Kidney tubule cell (primary cell): ENCODE measurements at places on chromosomes 5 and 9.
A peak's percentile ranks its signal among the peaks of the same experiment; 100 is the strongest.

GRCh38 chr9:98375138-98375726 lies 119.8 kb upstream of the TBC1D2 start:
- peak; percentile 100 for DNase-seq

DNA sequence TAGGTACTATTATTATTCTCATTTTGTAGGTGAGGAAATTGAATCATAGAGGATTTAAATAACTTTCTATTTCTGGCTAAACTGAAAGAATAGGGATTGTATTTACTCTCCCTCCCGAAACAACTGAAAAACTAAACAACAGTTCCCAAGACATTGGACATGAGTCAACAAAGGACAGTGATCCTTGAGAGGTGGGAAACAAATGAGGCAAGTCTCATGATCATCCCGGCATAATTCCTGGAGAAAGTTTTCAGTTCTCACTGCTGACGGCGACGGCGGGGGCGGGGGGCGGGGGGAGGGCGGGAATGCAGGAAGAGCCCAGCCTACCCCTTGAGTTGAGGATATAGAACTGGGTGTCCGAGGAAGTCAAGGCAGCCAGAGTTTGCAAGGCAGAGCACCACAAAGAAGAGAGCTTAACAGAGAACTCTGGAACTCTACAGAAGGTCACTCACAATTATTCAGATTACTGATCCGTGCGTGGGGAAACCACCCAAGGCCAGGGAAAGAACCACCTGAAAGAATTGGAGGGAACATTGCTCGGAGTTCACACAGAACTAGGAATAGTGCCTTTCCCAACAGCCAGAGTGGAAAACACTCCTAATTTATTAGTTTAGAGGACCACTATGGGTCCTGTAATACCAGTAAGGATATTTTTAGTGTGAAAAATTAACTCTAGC lies 27.4 kb upstream of the WHRN start:
- peak; percentile 38 for DNase-seq

DNA sequence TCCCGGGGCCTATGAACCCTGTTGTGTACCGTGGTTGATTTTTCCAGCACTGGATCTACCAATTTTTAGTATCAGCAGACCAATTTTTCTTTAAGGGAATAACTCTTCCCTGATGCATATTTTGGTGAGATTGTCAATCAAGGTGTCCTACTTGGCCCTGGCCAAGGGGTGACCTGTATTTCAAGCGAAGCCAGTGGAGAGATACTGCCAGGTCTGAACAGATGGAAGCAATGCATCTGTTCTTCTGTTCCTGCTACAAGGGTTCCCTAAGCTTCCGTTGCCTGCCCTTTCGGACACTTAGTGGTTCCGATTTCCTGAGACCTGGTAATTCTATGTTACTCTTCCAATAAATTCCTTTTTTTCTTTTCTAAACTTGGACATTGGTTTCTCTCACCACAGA lies 37.3 kb downstream of the ADAM19 start:
- DNase-seq: no peak

DNA sequence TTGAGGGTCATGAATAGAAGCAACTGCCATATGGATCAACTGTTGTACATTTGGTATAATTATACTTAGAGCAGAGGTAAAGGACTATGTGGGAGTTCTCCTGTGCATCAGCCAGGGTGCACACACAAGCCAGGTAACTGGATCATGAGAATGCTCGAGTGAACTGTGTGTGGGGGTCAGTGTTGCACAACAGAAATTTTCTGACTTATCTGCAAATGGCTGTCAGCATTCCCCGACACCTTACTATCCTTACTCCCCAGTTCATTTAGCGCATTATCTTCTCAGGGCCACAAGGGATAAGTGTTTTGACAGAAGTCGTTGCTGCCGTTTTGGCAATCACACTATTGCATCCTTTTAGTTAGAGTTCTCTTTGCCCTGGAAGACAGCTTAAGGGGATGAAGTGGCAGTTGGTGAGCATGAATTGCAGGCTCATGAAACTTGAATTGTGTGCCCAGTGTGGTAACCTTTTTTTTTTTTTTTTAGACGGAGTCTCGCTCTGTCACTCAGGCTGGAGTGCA lies 1.7 kb downstream of the CANX start:
- DNase-seq: peak; percentile 35

DNA sequence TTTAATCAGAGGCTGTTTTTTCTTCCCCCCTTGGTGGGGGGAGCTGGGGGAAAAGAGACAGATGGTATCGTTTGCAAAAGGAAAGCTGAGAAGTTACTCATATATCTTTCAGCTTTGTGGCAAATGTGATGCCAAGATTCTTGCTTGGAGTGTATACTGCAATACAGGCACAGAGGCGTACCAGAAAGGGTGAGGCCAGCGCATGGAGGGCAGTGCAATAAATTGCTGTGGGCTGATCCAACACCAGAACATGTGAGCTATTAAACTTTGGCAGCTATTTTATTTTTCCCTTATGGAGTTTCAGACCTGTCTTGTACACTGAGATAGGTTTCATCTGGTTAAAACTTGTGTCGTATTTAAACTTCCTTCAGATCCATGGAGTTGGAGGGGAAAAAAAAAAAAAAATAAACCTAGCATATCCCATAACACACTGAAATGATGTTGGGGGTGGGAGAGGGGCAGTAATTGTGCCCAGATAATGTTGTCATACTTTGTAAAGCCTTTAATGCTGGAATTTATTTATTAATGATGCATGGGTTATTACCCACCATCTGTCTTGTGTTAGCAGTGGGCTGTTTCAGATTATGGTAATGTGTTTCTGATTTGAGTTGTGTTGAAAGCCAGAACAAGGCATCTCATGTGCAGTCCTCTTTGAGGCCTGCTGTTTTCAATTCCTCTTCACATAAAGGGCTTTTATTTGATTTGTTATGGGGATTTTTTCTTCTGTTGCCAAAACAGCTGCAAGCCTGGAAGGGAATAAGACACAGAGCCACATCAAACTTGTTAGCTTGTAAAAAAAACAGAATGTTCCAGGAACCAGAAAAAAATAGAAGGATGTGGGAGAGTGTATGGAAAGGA lies 891.3 kb downstream of the TLE1 start:
- DNase-seq: no peak

DNA sequence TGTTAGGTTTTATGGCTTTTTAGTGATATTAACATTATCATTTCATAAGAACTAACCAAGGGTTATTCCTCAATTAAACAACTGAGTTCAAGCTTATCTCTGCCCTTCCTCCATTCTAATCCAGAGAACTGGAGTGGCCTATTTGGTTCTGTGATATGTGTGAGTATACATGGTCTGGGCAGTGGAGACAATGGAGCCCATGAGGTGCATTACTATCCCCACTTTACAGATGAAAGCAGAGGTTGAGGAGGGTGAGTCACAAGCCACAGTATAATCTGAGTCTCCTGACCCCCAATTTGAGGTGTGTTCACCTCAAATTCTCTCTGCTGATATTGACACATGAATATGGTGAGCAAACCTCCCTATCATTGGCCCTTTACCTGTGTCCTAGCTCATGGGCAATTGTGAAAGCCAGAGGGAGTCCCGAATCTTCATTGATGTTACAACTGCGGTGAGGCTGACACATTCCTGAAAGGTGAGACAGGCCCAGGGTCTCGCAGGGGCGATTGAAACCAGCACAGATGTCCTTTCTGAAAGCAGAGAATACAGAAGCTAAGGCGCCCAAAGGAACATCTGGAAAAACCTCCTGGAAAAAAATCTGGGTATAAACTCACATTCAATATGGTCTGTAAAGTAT lies 217.2 kb downstream of the TARS1 start:
- DNase-seq: no peak

DNA sequence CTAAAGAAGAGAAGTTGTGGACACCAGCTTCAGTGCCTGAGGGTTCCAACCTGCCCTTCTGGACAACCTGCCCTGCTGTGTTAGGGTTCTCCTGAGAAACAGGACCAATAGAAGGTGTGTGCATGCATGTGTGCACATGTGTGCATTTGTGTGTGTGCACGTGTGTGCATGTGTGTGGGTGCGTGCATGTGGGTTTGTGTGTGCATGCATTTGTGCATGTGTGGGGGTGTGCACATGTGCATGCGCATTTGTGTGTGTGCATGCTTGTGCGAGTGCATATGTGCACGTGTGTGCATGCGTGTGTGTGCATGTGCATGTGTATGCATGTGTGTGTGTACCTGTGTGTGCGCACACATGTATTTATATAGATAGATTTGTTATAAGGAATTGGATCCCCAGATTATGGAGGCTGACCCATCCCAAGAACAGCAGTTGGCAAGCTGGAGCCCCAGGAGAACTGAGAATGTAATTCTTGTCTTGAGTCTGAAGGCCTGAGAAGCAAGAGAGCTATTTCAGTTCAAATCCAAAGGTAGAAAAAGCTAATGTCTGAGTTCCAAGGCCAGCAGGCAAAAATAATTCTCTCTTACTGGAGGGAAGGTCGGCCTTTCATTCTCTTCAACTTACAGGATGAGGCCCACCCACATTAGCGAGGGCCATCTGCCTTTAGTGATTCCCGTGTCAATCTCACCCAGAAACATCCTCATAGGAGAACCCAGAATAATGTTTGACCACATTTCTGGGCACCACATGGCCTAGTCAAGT lies 62.9 kb upstream of the SYNPO start:
- no peak for DNase-seq

DNA sequence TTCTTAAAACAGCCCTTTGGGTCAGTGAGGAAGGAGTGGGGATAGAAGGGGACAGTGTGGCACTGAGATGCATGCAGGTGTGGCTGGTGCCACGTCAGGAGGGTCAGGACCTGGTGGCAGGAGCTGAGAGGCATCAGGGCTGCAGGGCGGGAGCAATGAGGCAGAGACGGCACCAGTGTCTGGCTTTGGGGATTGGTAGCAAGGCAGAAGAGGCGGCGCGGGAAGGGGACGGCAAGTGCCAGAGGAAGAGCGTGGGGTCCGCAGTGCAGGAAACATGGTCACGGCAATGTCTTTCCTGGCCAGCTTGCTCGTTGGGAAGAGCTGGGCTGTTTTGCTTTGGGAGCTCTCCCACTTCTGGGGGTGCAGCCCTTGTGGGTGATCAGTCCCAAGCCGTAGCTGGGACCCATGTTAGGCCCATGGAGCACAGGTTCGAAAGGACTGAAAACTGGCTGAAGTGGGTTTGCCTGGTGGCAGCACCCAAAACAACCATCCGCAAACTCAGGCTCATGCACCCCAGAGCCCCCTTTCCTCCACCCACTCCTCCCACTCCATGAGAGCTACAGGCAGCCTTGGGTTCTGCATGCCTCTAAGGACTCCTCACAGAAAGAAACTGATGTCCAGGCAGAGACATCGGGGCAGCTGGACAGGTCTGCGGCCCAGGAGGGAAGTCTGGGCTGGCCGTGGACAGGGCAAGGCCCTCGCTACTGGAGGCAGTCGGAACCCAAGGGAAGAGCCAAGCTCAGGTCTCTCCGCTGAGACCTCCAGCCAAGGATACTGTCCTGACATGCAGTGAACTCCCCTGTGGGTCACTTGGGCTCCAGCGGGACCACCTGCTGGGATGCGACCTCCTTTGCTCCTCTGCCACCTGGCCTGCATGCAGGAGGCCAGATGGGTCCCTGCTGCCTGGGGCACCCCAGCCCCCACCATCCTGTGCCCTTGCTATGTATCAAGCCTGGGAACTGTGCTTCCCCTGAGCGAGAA lies 104.4 kb downstream of the ZNF354C start:
- no peak for DNase-seq

- peak; percentile 48 for DNase-seq
Measured at GRCh38 chr5:33491941-33492340, 51.2 kb downstream of the TARS1 start.

DNA sequence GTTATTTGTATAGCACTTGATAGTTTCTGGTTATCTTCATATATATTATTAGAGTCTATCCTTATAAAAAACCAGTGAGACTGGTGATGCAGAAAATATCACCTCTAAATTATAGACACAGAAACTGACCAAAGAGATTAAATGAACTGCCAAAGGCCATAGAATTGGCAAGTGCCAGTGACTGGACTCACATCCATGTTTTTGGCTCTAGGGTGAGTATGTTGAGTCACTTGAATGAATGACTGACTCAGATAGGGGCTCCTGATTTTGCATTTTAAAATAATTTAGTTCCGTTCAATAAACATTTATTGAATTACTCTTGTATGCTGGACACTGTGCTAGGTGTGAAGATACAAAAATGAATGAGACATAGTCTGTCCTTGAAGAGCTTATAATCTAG lies 70.7 kb downstream of the NR2F1 start:
- DNase-seq: no peak

GRCh38 chr5:2128686-2129355 lies 246.1 kb upstream of the IRX4 start:
- DNase-seq: no peak
